ENCODE measurements at places on chromosomes 2 and 18.

GRCh38 chr2:7497178-7497577 is 580.0 kb downstream of the RNF144A start:
- DNase-seq, result no peak

GRCh38 chr2:36780231-36780839 is 83.8 kb downstream of the VIT start:
- DNase-seq, result no peak

- no peak for DNase-seq
Observed at GRCh38 chr2:227655454-227655853, 11.2 kb upstream of the SCYGR5 start.

DNA sequence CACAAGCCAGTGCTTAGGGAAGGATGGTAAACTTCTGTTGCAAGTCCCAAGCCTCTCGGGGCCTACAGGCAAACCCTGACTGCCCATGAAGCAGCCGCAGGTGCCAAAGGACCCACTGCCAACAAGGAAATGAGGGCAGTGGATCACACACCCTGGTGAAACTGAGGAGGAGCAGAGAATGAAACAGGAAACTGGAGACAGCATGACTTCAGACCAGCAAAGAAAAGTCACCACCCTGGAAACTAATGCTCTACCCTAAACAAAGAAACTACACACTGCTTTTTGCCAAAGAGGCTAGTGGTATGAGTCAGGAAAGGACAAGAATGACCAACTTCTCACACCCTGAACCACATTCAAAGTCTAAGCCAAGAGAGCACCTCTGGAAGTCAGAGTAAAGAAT is 97.2 kb downstream of the MYO5B start:
- DNase-seq, result no peak

- no peak for DNase-seq
Observed at GRCh38 chr2:198525211-198525969, 721.0 kb downstream of the PLCL1 start.

- DNase-seq, result no peak
Observed at GRCh38 chr18:45055811-45056210, 375.1 kb downstream of the SETBP1 start.

GRCh38 chr2:226794751-226795171 is 4.9 kb downstream of the IRS1 start:
- DNase-seq, result no peak

GRCh38 chr2:108605947-108606346 is 71.7 kb downstream of the LIMS1 start:
- DNase-seq, result no peak

GRCh38 chr2:81894451-81894990 is 1590.0 kb upstream of the LRRTM1 start:
- DNase-seq, result no peak

DNA sequence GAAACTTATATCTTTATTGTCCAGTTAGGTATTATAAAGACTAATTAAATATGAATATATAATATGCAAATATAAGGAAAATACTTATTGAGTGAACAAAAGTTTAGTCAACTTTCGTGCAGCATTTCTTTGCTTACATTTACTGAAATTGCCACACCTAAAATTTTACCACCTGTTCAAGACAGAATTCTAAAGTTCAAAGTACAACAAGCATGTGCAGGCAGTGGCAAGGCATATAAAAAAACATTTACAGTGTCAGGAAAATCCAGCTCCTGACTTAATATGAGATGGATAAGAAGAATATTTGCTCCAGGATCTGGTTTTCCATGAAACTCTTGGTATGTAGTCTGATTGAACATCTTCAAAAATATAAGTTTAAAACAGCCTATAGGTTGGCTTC is 4.8 kb downstream of the ITPRID2 start:
- DNase-seq, result no peak

- no peak for DNase-seq
Observed at GRCh38 chr2:43081131-43081765, 145.2 kb downstream of the ZFP36L2 start.

DNA sequence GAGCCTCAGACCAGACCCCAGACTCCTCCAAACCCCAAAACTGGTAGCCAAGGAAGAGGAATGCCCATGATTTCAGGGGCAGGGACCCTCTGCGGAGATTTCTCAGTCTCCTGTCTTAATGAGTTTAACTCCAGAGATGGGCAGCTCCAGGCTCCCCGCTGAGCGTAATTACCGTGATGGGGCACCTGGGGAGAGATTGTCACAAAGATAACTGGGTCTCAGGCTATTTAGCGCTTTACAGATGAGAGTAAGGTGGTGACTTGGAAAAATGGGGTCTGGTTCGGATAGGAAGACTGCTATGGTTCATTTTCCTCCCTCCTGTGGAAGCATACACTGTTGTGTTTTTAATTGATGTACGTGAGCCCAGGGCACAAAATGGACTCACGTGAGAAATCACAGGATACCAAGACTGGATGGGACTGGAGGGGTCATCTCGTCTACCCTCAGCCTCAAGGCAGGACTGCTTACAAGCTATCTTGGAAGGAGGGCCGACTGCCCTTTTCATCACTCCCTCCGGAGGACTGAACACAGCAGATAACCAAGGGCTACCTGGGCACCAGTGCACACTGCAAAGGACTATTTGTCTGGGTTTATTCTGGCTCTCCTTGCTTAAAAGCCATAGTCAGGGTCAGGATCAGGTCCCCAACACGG is 427.8 kb downstream of the ZNF521 start:
- no peak for DNase-seq

DNA sequence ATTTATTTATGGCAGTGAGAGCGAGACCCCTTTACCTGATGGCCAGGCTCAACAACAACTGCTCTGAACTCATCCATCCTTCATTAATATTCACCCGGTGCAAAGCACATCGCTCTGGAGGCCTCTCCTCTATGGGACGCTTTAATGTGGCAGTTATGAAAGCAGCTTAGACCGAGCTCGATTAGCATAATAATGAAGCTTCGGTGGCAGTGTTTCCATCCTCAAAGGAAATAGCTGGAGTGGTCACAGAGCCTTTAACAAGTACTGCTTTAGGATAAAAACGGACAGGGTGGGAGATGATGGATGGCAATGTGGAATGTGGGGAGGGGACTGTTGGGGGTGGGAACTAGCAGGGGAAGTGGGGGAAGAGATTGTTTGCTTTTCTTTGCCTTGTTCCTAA is 243.9 kb downstream of the SLC4A3 start:
- DNase-seq, result no peak

DNA sequence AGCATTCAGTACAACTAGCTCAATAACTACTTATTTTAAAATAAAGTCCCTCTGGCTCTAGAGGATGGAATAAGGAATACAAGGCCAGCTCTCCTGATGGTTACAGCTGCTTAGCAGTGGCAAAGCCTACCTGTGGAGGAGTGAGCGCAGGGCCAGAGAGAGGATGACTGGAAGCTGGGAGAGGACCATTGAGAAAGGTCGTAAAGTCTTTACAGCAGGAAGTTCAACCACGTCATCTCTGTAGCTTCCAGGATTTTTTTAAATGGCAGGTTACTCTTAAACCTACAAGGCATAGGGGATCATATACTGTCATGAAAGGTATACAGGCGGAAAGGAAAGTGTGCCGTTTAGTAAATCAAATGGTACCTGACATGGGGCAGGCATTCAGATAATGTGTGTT is 26.3 kb downstream of the ANXA4 start:
- no peak for DNase-seq

DNA sequence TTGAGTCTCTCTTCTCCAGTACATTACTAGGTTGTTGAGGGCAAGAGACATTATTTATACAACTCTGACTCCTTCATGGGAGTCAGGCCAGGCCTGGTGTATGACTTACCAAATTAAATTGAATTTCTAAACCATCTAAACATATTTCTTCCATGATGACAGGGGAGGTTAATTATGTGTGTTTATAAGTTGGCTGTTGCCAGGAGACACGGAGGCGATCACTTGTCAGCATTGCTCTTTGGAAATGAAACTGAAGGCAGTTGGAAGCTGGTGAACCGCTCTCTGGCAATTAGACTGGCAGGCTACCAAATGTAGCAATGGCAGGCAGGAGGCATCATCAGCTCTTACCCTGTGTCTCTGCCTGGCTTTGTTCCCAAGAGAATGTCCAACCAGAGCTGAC is 241.4 kb downstream of the KCNS3 start:
- no peak for DNase-seq

DNA sequence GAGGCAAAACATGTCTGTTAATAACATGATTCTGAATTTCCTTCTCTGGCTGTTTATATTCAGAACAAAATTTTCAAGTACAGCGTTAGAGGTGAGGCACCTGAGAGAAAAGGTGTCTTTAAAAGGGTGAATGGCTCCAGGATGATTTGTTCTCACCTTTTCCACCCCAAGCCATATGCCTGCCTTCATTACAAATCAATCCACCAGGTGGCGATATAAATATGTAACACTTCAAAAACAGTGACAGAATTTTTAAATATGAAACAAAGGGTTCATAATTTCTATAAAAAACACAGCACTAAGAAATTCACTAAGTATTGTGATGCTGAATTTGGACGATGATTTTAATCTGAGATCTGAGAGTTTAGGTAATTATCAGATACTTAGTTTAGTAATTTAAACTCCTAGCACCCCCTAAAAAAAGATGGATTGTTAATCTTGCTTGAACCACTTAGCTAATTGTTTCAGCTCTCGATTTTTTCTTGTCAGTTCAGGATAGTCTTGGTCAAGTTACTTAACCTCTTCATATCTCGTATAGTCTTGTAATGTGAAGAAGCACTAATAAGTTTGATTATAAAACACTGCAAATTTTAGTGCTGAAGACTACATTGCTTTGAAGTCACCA is 528.8 kb downstream of the CPS1 start:
- DNase-seq, result no peak

DNA sequence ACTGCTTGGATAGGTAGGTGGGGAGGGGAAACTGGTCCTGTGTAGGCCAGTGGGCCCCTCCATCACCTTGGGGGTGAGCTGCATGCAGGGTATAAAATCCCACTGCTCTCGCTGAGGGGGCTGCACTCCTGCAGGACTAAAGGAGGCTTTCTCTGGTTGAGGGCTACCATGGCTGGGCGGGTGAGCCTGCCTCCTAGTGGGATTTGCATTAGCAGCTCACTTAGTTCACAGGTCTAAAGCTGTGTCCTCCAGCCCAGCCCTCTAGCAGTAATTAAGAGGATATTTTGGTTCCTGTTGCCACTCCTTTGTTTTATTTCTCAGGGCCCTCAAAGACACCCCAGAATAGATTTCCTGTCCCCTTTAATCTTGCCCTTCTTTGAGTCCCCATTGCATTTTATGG is 24.6 kb downstream of the TMEM127 start:
- DNase-seq, result no peak

DNA sequence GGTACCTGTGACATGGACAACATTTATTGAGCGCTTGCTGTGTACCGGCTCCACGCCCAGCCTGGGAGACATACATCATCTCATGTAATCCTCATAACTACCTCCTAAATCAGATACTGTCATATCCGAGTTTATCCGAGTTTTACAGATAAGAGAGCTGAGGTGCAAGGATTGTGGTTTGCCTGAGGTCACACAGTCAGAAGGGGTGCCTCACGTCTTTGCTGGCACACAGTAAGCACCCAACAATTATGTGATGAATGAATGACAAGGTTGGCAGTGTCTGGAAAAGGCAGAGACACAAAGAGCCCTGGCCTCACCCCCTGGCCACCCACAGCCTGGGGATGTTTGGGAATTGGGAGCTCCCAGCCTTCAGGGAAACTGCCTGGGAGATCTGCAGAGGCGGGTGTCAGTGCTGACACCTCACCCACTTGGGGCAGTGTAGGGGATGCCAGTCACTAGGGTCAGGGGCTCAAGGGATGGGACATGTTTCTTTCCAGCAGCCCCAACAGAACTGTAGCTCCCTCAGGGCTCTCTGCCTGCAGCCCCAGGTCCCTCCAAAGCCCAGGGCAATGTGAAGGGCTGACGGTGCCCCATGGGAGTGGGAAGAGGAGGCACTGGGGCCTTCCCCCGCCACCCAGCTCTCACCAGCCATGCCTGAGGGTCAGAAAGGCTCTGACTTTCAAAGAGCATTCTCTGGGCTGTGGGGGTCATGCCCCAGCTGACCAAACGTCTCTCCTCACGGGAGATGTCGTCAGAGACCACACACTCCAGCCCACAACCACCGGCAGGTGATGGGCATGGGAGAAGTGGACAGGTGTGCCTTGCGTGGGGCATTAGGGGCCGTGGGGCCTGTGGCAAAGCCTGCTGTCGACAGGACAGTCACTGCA is 157.5 kb downstream of the ZFP36L2 start:
- no peak for DNase-seq

DNA sequence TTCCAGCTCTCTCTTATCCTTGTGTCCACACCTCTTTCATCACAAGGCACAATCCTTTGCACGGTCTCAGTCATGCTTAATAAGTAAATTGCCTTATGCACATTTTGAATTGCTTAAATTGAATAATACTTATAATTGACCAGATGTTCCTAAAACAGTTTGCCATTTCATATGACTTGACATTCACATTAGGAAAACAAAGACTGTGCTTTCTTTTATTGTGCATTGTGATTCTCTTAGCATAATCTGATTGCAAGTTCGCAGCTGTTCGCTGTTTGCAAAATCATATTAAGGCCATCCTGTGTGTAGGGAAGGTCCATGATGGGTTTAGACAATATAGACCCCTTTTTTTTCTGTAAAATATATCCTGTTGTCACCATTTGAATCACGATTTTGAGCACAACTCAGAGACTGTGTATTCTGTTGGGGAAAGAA is 75.6 kb downstream of the RNF144A start:
- no peak for DNase-seq

DNA sequence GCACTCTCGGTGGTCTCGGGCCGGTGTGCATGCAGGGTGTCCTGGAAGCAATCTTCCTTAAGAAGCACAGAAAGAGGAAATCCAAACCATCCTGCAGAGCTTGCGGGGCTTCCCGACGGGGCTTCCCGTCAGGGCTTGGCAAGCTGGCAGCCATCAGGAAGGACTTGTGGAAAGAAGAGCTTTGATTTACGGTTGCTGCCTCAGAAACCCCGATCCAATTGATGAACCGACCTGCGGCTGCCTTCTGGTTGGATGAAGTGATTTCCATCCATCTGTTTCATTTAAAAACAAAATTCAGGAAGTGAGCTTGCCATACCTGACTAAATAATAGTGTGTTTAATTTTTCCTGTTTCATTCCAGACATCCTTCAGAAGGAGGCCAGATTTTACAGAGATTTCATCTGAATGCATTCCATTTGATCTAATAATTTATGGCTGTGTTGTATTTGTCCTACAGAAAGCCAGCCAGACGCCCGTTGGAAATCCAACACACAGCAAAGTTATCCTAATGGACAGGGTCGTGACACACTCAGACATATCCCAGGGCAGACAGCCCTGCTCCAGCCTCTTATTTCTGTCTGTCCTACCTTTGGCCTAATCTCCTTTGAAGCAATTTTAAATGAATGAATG is 141.3 kb downstream of the SEPTIN10 start:
- no peak for DNase-seq

Data from stimulated activated CD4-positive, alpha-beta T cell treated with anti-CD3 and anti-CD28 coated beads, Interleukin-15, amount 100 ng/mL, for 1 hour (primary cell).